HEK293T (cell line): ENCODE measurements at places on chromosomes 7 and 10.

DNA sequence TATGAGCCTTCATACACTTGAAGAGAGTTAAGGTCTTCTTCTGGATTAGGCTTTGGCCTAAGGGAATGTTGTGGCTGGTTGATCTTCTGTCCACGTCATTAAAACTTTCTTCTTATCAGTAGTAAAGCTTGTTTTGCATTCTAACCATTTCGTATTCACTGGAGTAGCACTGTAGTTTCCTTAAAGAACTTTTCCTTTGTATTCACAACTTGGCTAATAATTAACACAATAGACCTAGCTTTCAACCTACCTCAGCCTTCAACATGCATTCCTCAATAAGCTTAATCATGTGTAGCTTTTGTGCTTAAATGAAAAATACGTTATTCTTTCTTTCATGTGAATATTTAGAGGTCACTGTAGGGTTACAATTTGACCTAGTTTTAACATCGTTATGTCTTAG is 42.8 kb downstream of the AKR1C8 start:
- DNase-seq: no peak

GRCh38 chr7:16235147-16236114 is 185.9 kb downstream of the CRPPA start:
- no peak for DNase-seq

GRCh38 chr10:83522881-83523386 is 616.4 kb upstream of the GHITM start:
- no peak for DNase-seq

DNA sequence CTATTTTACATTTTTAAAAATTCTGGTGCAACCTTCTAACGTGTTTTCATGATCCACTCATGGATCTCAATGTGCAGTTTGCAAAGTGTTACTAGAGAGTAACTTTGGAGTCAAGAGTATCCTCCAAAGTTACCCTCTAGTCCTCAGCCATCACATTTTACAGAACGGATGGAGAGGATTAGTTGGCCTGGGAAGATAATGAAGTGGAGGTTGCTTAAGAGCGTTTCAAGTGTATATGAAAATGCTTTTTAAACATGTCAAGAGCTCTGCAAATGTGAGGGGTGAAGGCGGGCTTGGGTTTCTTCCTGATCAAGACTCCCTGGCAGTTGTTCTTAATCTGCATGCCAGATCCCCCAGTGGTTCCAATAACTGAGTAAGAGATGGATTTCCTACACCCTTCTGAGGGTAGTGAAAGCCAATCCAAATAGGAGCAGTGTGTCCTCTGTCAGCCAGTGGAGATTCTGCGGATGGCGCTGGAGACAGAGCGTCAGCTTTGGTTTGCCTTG is 299.4 kb upstream of the NPVF start:
- DNase-seq: no peak

GRCh38 chr10:29426420-29426819 is 137.6 kb downstream of the LYZL1 start:
- DNase-seq: no peak
